ENCODE measurements at places on chromosomes 16 and 17.

- DNase-seq = no peak
Measured at GRCh38 chr17:33798308-33798707, 456.8 kb upstream of the CCL2 start.

- DNase-seq = peak; percentile 72
Measured at GRCh38 chr17:46942441-46943217, 19.7 kb downstream of the GOSR2 start.

DNA sequence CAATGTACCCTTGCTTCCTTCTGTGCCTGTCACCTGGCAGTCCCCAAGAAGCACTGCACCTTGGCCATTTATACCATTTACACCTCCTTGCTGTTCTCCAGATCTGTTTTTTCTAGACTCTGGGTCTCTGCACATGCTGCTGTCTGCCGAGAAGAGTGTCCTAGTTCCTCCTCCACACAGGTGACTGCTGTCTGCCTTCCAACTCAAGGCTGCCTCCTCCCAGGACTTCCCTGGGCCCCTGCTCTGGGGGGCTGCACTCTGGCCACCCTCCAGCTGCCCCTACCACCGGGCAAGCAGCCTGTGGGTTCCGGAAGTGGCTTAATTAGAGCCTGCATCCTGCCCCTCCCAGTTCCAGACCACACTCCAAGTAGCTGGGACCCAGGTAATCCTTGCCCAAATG, 5.7 kb upstream of the LIMD2 start:
- no peak for DNase-seq

GRCh38 chr17:18959845-18960240, 7.9 kb downstream of the SLC5A10 start:
- DNase-seq = no peak

DNA sequence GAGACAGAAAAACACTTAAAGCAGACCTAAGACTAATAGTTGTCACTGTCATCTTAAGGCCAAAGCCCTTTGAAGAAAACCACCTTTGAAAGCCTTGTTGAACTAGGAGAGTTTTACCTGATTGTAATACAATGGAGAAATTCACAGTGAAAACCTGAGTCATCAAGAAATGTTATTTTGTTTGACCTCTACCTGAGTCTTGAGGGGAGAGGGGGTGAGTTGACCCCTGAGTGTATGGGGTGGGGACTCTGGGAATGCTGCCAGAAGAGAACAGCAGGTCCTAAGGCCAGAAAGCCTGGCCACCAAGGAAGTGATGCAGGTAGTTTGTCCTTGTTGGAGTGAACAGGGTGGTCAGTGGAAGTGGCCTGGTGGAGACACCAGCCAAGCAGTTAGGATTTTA, 204.3 kb downstream of the SPECC1 start:
- DNase-seq = no peak

GRCh38 chr17:82936768-82937171, 96.9 kb upstream of the ZNF750 start:
- DNase-seq = no peak

GRCh38 chr16:29738514-29738913, 7.3 kb downstream of the C16orf54 start:
- DNase-seq = no peak

GRCh38 chr16:12171206-12171605, 194.7 kb downstream of the SNX29 start:
- peak; percentile 71 for DNase-seq

DNA sequence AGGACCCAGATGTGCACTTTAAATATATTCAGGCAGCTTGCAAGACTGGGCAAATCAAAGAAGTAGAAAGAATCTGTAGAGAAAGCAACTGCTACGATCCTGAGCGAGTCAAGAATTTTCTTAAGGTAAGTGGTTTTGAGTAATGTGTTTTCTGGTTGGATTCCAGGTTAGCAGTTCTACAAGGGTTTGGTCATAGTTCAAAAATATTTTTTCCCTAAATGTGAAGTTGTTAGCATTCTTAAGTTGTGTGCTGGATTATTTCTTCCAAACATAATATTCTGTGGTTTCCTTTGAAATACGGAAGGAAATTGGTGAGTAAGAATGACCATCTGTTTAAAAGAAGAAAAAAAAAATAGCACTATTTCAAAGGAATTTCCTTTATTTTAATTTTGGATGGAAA, 38.4 kb downstream of the PTRH2 start:
- DNase-seq = peak; percentile 94

DNA sequence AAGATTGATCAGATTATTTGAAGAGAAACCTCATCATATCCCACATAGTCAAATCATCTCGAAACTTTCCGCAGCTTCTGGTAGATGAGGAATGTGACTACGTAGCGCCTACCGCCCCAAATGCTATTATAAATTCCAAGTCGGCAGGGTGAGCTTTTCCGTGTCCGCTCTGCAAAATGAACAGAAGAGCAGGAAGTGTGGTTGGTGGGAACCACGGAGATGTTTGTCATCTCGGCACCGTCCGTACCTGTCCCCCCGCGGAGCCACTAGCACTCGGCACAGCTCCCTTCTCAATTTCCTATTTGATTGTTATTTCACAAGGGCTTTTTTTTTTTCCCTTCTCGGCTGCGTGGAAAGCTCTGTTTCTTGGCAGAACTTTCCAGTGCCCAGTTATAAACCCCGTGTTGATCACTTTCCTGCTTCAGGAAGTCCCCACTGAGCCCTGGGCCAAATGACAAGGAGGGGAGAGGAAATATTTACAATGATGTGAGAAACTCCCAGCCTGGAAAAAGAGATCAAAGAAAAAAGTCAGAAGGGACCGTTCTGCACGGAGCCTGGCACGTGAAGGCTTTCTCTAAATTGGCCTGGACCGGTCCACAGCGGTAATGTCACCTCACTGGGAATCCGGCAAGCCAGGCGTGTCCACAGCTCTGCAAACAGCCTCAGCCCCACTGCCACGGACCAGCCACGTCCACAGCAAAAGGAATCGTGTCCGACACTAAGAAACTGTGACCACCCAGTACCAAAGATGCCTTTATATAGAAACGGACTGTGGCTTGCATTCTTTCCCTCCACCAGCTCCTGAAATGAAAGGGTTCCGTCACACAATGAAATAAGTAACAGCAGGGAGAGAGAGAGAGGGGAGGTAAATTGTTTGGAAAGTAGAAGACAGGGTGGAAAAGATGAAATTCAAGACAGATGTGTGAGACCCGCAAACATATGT, 65.0 kb downstream of the MRM3 start:
- DNase-seq = peak; percentile 82

DNA sequence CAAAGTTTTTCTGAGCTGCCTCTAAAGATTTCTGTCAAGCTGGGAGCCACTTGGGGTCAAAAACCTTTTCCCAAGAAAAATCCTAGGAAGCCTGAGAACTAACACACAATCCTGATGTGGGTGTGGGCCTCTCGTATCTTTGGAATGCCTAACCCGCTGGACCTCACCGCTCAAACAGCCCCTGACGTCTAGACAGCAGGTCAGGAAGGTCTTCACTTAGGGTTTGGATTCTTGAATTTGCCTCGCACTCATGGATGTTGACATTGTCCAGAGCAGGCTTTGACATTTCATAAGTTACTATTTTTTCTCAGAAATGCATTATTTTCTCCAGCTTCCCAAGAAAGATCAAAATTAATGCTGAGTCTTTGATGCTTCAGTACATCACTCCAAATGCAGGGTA, 18.9 kb downstream of the TEX2 start:
- DNase-seq = peak; percentile 77

DNA sequence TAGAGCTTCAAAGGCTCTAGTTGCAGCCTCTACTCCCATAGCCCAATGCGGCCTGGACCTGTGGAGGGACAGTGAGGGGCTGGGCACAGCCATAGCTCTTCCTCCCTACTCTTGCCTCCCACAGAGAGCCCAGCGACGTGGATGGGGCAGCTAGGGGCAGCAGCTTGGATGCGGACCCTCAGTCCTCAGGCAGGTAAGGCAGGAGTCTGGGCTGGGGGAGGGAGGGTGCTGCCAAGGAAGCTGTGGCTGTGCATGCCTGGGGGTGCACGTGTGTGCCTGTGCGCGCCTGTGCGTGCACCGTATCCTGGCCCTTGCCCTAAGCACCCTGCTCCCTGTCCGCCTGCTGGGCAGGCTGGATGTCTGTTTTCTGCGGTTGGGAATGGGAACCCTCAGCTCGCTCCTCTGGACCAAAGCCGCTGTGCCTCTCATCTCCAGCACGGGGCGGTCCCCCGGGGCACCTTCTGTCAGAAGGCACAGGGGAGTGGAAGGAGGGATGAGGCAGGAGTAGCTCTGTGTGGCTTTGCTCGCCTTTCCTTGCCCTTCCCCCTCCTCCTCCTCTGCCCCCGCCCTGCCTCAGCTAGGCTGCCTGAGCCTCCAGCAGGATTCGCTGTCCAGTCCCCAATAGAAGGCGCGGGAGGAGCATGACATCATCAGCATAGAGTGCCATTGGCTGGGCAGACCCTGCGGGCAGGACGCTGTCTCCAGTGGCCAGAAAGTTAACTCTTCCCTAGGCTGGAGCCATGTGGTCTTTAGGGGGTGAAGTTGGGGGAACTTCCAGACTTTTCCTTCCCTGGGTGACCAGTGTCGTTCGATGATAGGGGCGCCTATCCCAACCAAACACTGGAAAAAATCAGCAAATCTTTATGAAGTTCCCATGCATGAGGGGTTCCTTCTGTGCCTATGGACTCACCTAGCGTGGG, 797 bp downstream of the PRCD start:
- DNase-seq = peak; percentile 95

- DNase-seq = no peak
Measured at GRCh38 chr17:82231562-82232321, 2.9 kb downstream of the SLC16A3 start.

- no peak for DNase-seq
Measured at GRCh38 chr17:42281571-42282096, 5.4 kb upstream of the STAT5B start.

DNA sequence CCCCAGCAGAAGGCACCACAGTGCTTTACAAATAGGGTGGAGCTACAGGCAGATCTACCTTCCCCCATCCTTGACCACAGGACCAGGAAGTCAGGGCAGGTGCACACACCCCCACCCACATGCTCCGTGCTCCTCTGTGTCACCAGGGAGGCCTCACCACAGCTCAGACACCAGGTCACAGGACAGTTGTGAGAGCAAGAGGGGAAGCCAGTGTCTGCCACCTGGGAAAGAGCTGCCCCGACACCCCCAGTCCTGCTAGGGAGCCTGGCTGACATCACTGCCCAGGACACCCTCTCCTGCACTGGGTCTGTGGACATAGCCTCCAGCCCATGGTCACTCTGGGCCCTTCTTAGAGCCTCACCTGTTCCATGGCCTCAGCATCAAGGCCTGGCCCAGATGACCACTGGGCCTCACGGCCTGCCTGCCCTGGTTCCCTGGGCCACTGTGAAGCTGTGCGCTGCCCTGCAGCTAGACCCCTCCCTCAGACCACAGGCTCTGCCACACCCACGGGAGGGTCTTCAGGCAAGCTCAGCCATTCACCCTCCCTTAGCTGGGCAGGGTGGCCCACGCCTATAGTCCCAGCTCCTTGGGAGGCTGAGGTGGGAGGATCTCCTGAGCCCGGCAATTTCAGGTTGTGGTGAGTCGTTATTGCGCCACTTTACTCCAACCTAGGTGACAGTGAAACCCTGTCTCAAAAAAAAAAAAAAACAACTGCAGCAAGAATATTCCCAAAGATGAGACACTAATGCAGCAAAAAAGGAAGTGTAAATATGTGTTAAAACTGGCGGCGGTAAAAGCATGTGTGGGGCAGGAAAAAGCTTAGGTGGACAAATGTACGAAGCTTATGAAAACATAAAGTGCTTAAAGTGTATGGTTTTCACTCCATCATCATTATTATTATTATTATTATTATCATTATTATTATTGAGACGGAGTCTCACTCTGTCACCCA, 14.2 kb downstream of the POLR3K start:
- DNase-seq = no peak

DNA sequence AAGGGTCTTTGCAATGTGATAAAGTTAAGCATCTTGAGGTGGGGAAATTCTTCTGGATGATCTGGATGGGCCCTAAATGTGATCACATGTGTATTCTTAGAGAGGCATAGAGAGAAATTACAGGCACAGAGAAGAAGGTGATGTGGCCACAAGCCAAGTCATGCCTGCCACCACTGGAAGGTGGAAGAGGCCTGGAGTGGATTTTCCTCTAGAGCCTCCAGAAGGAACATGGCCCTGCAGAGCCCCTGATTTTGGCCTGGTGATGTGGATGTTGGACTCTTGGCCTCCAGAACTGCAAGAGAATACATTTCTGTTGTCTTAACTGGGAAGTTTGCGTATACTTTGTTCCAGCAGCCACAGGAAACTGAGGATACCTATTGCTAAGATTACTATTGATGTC, 156.9 kb upstream of the CACNG5 start:
- DNase-seq = no peak

- DNase-seq = no peak
Measured at GRCh38 chr17:37744961-37745800, at the start of gene HNF1B. HNF1B (minus strand) TSS chr17:37745059; CDS start chr17:37744884, 175 bp downstream.

DNA sequence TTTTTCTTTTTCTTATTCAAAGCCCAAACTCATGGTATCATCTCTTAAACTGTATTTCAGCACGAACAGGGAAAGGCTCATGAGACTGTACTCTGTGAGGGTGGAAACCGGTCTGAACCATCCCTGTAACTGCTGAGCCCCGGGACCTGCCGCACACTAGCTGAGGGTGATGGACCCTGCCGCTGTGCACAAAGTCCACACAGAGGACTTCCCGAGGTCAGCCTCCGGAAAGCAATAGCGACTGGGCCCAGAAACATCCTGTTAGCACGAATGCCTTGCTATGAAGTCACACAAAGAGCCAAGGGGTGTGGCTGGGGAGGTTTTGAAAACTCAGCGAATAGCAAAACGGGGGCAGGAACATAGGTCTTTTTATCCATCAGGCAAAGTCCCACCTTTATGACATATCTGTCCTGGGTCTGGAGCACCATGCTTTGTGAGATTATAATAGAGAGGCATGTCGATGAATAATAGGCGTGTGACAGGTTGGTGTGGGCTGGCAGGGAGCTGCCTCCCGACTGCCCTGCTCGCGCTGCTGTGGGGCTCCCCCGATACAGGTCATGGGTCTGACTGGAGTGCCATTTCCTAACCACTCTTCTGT, 33.4 kb downstream of the CDK5R1 start:
- DNase-seq = peak; percentile 12

GRCh38 chr17:80455336-80455710, 21.1 kb downstream of the NPTX1 start:
- DNase-seq = no peak

DNA sequence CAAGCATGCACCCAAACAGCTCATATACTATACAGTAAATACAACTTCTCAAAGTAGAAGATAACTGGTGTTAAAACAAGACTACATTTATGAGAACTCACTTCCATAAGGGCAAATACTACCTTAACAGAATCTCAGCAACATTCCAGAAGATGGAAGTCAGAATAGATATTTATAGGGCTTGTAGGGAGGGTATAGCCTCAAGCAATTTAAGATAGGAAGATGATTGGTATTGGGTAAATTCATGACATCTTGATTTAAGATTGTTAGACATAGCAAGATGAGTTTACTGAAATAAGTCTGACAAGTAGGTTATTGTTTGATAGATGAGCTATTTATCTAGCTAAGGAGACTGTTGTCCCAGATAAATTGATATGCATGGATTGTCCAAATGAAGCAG, 250.2 kb downstream of the CDH13 start:
- no peak for DNase-seq

DNA sequence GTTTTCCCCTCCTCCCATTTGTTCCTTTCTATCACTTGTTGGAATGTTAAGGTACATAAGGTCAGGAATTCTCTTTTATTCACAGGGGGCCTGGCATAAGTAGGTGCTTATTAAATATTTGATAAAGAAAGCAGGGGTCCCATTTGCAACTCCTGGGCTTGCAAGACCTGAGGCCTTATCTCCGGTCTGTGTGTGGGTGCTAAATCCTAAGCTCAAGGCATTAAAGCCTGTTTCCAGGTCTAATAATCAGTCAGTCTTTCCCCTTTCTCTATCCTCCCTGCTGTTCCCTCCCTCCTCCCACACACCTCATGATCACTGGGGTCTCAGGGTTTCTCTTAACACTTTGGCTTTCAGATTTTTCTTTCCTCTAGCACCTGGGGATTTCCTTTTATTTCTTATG, 17.1 kb downstream of the NTN1 start:
- DNase-seq = no peak

Data from fibroblast of skin of abdomen (primary cell).